Putamen (tissue), 1 donor: ENCODE measurements at places on chromosomes 7 and 10.

DNA sequence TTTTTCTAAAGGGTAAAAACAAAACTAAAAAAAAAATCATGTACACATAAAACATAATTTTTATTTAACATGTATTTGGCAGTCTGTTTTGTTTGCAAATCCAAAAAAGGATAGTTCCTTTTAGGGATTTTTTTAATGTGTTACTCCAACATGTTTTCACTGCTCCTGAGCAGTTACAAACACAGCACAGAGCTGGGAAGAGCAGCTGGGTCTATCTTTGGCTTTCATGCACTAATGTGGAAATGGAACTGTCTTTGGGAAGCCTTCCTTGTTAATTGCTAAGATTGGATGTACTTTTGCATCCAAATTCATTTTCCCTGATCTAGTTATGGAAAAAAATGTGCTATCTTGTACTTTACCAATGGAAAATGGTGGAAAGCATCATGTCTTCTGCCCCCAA lies 1035.1 kb downstream of the CNTNAP2 start:
- no peak for DNase-seq

DNA sequence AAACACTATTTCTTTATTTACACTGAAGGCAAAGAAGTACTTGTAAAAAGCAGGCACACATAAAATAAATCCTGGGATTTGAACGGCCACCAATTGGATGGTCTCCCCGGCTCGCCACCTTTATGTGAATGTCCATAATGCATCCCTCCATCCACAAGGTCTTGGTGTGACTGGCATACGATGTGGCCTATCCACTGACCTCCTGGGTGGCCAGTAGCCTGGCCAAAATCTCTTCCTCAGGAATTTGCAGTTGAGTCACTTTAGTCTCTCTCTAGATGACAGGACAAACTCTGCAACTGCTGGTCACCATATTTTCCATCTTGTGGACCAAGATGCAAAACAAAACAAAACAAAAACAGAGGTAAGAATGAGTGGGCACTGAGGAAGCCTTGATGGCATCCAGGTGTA lies 39.1 kb downstream of the CDK1 start:
- DNase-seq: no peak

DNA sequence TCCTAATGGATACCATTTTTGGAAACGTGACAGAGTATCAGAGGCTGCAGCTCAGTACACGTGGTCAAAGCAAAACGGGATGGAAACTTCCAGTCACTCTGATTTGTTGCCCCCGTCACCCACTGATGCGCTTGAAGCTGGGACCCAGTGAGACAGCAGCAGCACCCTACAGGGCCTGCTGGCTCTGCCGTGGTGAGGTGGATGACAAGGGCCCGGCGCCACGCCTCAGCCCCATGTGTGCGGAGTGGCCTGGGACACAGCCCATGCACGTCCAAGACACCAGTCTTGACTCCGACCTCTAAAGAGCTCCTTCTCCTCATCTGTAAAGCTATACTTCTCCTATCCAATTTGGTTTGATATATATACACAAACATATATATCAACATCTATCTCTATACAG lies 39.0 kb downstream of the CLEC2L start:
- DNase-seq: no peak

DNA sequence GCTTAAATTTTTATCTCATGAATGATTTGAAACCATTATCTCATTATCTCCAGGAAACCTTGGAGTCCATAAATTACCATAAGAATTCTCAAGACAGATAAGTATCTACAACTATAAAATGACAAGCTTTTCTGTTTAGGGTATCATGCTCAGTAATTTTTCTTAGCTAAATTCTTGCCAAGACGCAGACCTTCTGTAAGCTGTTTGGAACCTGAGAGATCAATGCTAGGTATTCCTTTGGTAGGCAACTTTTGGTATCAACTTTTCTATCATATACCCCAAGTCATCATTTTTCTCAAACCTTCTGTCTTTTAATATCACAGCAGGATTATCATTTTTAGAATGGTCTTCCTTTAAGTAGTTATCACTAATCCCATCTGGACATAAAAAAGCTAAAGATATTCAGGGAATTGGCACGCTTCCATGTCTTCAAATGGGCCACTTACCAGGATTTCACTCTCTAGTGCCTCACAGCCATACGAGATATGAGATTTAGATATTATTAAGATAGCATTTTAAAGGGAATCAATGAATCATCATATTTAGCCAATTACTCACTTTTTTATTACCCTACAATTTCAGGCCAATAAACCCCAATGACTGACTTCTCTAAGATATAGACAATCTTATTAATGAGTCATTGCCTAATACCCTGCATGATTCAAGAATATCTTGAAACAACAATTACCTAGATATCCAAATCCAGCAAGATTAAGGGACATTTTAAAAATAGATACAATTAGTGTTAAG lies 544.1 kb downstream of the HTR7 start:
- DNase-seq: no peak

- no peak for DNase-seq
Measured at GRCh38 chr7:38123494-38123893, 54.6 kb upstream of the STARD3NL start.

GRCh38 chr7:139112741-139113250 lies 3.3 kb upstream of the ZC3HAV1 start:
- DNase-seq: no peak

- no peak for DNase-seq
Measured at GRCh38 chr7:112714917-112715316, 75.3 kb downstream of the TMEM168 start.

GRCh38 chr10:71065659-71066058 lies 146.7 kb upstream of the UNC5B start:
- DNase-seq: no peak

DNA sequence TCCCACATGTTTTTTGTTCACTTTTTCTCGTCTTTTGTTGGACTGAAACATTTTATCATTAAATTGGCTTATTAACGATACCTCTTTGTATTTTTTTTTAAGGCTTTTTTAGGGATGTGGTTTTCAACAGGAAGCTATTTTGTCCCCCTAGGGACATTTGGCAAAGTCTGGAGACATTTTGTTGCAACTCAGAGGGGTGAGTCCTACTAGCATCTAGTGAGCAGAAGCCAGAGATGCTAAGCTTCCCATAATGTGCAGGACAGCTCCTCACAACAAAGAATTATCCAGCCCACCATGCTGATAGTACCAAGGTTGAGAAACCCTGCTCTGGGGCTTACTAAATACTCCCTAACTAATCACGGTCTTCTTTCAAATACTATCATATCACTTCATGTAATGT lies 63.2 kb downstream of the ATE1 start:
- DNase-seq: no peak

DNA sequence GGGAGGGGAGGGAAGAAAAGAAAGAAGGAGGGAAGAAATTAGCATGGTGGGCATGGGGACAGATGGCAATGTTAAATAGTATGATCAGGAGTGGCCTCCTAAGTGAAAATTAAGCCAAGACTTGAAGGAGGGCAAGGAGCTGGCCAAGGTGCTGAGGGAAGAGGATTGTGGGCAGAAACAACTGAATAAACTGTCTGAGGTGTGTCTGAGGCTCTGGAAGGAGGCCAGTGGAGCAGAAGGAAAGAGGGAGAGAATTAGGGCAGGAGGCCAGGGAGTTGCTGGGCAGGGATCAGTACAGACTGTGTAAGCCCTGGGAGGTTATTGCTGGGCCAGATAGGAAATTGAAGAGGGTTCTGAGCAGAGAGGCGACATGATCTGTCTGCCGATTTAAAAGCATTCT lies 40.6 kb upstream of the VKORC1L1 start:
- DNase-seq: no peak

DNA sequence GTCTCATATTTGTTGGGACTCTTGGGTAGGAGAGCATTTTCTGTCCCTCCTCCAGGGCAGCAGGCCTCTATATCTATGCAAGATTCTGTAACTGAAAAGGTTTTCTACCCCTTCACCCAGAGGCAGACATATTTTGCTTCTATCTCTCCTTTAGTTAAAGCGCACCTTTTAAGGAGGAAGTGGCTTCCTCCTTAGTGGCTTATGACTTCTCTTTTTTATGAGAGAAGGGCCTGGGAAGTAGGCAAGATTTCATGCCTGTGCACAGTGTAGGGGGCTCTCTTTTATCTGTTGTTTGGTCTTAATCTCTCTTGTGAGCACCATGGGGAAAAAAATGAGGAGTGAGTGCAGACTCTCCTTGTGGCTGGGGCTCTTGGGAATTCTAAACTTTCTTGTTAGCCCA lies 122.1 kb downstream of the LRMDA start:
- DNase-seq: no peak

DNA sequence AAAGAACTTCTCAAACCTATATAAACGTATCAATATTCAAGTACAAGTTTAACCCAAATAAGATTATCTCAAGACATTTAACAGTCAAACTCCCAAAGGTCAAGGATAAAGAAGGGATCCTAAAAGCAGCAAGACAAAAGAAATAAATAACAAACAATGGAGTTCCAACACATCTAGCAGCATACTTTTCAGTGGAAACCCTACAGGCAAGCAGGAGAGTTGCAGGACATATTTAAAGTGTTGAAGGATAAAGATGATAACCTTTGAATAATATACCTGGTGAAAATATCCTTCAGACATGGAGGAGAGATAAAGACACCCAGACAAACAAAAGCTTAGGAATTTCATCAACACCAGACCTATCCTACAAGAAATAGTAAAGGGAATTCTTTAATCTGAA lies 82.8 kb downstream of the TES start:
- DNase-seq: no peak

DNA sequence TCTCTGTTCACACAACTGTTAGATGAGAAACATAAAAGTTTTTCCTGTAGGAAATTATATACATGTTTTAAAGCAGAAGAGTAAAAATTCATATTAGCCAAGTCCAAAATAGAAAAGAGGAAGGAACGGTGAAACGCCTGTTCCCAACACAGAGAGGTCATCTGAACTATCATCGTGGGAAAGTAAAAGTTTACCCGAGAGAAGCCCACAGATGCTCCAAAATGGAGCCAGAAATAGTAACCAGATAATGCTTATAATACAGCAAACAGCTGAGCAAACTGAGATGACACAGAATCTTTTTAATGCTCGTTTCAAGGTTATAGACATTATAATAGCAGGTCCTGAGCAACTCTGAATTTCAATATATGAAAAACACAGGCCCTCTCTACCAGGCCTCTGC lies 24.5 kb downstream of the FRMD4A start:
- DNase-seq: no peak

DNA sequence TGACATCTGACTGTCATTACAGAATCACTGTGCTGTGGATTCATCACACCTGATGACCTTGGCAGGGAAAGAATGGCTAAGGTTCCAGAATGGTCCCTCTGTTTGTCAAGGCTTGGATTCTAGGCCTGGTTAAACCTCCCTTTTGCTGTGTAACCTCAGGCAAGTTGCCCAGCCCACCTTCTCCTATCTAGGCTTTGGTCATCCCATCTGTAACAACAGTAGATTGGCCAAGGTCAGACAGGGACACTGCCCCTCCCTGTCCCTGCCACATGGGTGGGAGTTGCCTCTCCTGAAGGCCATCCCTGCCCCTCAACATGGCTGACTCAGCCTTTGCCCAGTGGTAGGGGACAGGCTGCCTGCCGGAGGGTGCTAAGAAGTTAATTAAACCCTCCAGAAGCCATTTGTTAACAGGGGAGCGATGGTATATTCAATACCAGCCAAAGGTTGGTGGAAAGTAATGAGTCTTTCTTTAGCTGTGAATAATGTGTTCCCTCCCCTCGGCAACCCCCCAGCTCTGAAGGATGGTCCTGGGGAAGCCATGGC lies 149.8 kb upstream of the PCBD1 start:
- no peak for DNase-seq

GRCh38 chr7:54326592-54327167 lies 215.5 kb upstream of the VSTM2A start:
- DNase-seq: no peak

GRCh38 chr7:101602484-101603241 lies 26.4 kb downstream of the MYL10 start:
- peak; percentile 27 for DNase-seq

DNA sequence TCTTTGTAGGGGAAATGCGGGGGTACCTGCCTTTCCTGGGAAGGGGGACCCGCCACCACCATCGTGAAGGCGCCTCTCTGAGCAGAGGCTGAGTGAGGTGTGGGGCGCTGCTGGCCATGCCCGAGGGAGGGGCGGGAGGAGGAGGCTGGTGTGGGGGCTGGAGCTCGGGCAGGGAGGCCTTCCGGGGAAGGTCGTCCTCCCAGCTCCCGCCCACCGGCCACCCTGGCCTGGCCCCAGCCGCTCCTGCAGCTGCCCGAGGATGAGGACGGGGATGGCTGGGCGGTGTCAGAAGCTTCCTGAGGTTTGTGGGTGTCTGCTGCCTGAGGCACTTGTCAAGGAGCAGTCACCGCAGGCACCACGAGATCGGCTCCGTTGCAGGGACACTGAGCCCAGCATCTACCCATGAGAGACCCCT lies 11.4 kb downstream of the PWWP2B start:
- no peak for DNase-seq

- no peak for DNase-seq
Measured at GRCh38 chr7:117165656-117166055, 157.2 kb downstream of the WNT2 start.

GRCh38 chr7:147496209-147496608 lies 1094.4 kb upstream of the C7orf33 start:
- DNase-seq: no peak

- peak; percentile 79 for DNase-seq
Measured at GRCh38 chr10:66931340-66931948, 5.6 kb downstream of the LRRTM3 start.

DNA sequence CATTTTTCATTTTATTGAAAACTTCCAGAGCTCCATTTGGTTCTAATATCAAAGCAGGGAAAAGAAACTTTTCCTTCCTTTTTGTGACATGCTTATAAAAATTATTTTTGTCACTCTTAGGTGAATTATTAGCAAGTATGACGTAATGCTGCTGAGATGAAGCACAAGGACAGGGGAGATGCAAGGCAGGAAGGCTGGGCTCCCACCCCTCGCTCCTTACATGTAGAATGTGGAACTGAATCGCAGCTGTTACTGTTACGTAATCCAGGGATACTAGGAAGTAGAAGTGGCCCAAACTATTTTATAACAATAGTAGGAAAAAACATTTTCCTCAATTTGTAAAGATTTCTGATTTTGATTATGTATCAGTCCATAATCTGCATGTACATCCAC lies 17.1 kb upstream of the GTPBP4 start:
- no peak for DNase-seq

DNA sequence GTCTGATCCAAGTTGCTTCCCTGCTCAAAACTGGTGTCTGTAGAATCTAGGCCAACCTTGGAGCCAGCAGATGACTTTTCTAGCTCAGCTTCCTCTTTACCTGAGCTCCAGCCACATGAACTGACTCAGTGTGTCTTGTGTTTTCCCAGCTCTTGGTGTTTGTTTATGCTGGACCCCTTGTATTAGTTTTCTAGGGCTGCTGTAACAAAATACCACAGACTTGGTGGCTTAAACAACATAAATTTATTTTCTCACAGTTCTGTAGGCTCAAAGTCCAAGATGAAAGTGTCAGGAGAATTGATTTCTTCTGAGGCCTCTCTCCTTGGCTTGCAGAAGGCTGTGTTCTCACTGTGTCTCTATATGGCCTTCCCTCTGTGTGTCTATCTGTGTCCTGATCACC lies 45.1 kb downstream of the LRMDA start:
- no peak for DNase-seq

GRCh38 chr10:2791774-2792443 lies 275.4 kb upstream of the PFKP start:
- no peak for DNase-seq
